ENCODE measurements at places on chromosomes 13 and 19. TPM values are rescaled to one million over a fixed set of nuclear protein-coding genes. Genes with fewer than 3 reads are reported as not detected.

DNA sequence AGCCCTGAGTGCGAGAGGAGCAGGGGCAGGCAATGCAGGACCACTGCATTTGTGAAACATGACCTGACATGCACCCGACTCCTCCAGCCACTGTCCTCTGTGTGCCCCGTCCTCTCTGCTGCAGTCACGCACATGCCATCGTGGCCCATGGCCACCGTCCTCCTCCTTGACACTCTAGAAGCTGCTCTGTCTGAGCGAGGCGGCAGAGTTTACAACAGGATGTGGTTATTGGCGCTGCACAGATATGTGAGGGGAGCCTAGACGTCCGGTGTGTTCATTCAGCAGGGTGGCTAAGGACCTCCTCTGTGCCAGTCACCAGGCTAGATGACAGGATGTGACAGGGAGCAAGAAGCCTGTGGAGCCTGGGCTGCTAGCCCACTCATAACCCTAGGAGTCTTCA is 277.8 kb downstream of the FOXO1 start:
- peak; percentile 59 for DNase-seq

Gene ZFP36
- 98.3 TPM for total RNA-seq

- no peak for DNase-seq
Measured at GRCh38 chr19:19746286-19747213, 13.6 kb upstream of the ZNF14 start.

Gene RASAL3
- 66.8 TPM for total RNA-seq

GRCh38 chr13:23856008-23856750 is 33.0 kb downstream of the MIPEP start:
- no peak for DNase-seq

GRCh38 chr13:19888799-19889198 is 25.4 kb upstream of the ZMYM5 start:
- peak; percentile 4 for DNase-seq

- DNase-seq, result no peak
Measured at GRCh38 chr13:80161896-80162295, 179.0 kb downstream of the SPRY2 start.

DNA sequence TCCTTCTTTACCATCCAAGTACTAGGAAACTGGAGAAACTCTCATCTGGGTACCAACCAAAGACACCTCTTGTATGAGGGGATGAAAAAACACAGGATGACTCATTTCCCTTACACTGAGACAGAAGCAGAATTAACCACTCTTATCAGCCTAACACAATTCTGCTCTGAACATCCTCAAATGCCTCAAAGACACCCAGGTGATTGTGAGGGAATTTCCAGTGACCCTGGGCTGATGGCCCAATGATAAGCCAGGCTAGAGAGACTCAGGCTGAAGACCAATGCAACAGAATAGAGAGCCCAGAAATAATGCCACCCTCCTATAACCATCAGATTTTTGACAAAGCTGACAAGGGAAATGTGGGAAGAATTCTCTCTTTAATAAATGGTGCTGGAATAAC is 7.0 kb downstream of the ZNF737 start:
- DNase-seq, result no peak

GRCh38 chr13:37490176-37490779 is 108.3 kb downstream of the POSTN start:
- DNase-seq, result no peak

DNA sequence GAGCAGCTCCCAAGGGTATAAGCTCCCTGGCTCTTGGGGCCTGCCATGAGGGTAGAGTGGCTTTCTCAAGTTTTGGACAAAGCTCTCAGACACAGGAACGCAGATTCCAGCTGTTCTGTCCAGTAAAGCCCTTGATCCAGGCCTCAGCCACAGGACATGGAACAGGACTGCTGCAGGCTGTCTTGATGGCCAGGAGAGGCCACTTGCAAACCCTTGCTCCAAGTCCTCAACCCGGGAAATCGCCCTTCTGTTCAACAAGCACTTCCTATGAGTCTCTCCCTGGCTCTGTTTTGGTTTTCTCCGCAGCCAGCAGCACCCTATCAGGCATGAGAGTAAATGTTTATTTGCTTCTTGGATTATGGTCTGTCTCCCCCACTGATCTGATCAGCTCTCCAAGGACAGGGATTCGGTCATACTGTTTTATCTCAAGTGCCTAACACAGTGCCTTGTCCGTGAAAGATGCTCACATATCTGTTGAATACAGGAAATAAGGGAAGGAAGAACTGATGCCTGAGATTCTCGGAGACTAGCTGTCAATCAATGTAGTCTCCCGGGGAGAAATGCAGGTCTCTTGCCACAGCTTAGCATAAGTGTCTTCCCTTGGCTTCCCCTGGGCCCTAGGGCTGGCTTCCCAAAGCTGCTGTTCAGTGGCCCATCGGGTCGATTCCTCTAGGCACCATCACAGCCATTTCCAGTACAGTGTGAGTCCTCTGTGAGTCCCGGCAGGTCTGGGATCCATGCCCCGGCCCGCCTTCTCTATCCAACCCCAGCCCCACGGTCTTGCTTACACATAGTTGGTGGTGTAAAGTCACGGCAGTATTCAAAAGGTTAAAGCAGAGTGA is 90.8 kb downstream of the TSHZ3 start:
- DNase-seq, result no peak

- DNase-seq, result no peak
Measured at GRCh38 chr13:71149498-71150363, 717.3 kb downstream of the DACH1 start.

GRCh38 chr13:86846501-86846900 is 824.7 kb upstream of the SLITRK5 start:
- no peak for DNase-seq

Gene ELAVL1
- 44.4 TPM for total RNA-seq

- no peak for DNase-seq
Measured at GRCh38 chr13:50392977-50393376, 377.7 kb downstream of the KCNRG start.

All from hematopoietic multipotent progenitor cell (in vitro differentiated cells).